GM23248 (cell line): ENCODE measurements at places on chromosomes 12 and 14.
A peak's percentile ranks its signal among the peaks of the same experiment; 100 is the strongest.

DNA sequence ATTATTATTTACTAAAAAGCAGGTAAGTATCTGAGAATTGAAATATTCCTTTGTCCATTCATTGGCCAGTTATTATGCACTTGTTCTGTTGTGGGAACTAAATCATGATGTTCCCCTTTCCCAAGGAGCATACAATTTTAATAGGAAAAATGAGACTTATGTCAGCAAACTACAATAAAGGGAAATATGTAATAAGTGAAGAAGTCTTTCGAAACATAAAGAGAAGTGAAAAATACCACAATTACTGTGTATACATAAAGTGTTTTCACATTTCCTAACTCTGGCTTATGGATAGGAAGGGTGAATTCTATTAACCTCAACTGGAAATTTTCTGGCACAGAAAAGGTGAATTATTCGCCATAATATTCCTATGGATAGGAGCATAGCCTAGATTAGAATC lies 78.4 kb upstream of the DNM1L start:
- no peak for DNase-seq

- no peak for DNase-seq
Observed at GRCh38 chr12:129605666-129606065, 298.2 kb downstream of the TMEM132D start.

GRCh38 chr12:75892731-75893408 lies 138.7 kb downstream of the PHLDA1 start:
- peak; percentile 24 for DNase-seq

GRCh38 chr14:79639613-79640012 lies 571.7 kb downstream of the DIO2 start:
- DNase-seq, result no peak

DNA sequence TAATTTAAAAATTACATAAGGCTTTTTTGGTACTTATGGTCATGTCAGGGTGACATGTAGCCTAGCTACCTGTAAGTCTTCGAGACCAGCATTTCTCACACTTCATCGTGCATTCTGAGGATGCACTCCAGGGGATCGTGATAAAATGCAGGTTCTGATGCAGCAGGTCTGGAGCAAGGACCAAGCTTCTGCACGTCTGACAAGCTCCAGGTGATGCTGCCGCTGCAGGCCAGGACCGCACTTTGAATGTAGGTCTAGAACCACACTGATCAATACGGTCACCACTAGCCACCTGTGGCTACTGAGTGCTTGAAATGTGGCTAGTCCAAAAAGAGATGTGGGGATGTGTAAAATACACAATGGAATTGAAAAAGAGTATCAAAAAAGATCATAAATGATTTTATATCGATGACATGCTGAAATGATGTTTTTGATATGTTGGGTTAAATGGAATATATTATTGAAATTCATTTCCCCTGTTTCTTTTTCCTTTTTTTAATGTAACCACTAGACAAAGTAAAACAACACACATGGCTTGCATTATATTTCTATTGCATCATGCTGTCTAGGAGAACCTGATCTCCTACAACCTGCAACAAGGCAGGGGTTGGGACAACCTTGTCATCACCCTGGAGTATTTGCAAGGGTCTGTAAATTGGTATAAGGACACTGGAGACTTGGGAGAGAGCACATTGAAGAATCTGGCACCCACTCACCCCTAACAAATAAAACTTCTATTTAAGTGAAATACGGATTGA lies 142.4 kb downstream of the DPF3 start:
- no peak for DNase-seq

DNA sequence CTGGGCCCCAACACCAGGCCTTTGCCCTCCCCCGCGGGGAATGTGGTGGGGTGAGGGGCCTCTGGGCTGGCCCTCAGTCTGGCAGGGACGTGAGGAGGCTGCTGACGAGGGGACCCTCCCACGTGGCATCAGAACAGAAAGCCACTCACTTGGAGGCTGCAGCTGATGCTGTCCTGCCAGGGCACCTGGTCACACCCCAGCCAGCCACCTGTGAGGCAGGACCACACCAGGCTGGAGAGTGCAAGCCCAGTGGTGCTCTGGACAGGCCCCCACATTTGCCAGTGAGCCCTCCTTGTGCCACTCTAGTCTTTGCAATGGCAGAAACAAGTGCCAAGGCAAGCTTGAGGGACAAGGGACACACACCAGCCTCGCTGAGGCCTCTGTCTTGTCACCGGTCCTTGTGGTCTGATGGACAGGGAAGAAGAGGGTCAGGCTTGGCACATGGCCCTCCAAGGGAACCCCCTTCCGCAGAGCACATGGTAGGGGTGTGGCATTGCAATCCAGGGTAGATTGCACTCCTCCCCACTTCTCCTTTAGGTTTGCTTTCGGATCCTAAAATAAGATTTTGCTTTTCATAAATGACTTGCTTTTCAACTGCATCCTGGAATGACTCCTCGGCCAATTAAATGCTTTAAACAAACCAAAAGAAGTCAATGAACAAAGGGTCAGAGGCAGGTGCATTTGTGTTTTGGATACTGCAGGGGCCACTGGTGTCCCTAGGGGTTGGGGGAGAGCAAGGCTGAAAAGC lies 53.7 kb downstream of the CCDC88C start:
- no peak for DNase-seq

- peak; percentile 99 for DNase-seq
Observed at GRCh38 chr12:52191841-52192791, at the start of gene KRT80. Gene KRT80, minus strand, starts transcription at chr12:52192014. Its CDS starts 112 bp downstream, at chr12:52191902.

GRCh38 chr12:118053071-118053985 lies 7.7 kb downstream of the WSB2 start:
- DNase-seq, result peak; percentile 52

DNA sequence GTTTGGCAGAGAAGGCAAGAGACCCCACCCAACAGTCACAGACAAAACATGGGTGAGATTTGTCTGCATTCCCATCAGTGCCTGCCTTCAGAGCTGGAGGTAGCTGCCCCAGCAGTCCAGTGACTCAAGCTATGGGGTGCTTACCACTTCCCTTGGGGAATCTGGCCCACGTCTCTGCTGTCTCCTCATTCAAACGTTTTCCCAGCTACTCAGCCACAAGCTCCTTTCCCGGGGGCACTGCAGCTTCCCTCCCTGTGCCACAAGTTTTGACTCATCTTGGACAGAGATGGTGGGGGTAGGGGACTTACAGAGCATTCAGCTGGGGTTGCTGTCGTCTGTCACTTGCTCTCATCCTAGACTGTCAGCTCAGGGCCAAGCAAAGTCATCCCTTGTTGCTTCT lies 66.6 kb downstream of the FBXL14 start:
- DNase-seq, result peak; percentile 98
